ENCODE measurements at places on chromosomes 6 and 20.
A peak's percentile ranks its signal among the peaks of the same experiment; 100 is the strongest.

DNA sequence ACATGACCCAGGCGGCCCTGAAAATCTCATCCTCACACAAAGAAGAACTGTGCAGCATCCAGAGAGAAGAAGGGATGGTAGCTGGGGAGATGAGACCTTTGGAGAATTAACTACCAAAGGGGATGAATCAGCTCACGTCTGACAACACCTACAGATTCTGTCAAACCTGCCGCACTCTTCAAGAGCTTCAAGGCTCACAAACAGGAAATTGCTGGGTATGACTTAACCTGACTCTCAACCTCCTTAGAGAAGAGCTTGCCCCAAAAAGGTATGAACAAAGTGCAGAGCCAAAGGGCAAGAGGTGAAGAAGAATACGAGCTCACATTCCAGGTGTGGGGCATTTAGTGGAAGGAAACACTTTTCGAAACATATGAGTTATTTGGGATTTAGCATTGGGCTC lies 139.8 kb downstream of the BACH2 start:
- peak; percentile 16 for DNase-seq

DNA sequence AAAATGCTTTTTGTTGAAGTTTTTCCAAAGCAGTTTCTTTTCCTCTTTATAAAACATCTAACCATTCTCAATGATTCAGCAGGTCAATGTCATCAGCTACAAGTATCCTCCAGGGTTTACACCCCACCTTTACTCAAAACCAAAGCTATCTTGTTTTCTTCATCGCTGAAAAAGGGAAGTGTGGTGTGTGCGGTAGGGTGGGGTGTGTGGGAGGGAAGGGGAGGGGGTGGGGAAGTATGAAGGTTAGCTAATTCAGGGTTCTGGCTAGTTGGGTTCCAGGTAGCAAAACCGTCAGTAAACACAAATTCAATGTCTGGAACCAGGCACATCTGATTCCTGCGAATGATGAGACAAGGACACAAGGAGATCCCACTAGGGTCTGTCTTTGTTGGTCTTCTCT lies 189.6 kb downstream of the GJA10 start:
- DNase-seq: no peak

GRCh38 chr6:146295695-146296094 lies 247.9 kb upstream of the RAB32 start:
- no peak for DNase-seq

DNA sequence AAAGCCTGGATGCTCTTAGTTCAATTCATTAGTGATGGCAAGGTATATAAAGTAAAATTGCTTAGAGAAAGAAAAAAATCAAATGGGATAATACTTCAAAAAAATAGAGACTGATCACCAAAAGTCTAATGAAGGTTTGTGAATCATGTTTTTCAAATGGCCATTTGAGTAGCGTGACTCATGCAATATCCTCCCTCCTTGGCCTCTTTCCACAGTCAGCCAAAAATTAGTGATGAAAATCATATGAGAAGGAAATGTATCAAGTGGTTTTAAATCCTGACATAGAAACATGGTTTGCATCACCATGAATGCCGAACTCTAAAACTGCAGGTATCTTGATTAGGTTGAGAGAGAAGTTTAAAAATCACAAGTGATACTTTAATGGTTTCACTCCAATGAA lies 1.2 kb upstream of the COL19A1 start:
- DNase-seq: no peak

DNA sequence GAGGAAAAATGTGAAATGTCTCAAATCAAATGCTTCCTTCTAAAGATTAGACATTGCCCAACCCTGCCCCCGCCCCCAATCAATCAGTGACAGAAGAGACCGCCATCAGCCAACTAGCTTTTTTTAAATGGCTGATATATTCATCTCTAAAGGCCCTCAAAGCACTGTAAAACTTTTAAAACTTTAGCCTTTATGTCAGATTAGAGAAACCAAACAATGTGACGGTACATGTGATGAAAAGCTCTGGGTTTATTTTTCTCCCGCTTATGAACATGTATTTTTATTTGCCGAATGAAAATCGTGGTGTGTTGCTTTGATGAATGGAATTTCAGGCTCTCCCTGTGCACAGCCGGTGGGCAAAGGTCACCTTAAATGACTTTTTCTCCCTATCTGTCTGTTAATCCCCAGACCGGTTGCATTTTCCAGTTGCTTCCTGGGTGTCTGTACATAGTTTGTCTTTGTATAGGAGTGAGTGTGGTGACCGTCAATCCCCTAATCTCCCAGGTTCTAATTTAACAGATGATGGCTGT lies 38.5 kb downstream of the TBC1D7 start:
- DNase-seq: no peak

DNA sequence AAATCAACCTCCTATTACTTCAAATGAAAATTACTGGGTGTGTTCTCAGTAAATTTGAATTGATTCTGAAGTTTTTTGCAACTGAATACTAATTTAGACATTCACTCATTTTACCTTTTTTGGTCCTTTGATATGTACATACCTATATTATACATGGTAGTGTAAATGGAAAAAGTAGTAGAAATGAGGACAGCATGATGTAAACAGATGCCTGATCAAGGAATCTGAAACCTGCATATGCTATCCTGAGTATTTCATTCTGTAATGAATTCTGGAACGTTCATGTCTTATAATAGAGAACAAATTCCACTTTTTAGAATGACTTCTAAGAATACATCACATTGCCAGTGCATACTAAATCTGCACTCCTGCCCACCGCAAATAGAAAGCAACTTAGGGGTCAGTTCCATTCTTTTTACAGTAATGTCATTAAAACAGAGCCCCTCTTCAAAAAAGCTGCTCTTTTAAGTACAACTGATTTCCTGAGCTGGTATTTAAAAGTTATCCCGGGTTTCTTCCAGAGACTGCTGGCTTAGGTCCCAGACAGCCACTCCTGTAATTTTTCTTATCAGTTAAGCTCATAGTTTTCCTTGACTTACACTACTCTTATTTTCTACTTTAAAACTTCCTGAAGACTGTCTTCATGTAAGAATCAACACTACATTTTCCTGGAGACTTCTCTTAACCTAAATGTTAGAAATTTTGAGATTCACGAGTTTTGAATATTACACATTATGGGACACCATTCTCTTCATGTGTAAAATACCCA lies 48.4 kb downstream of the MAP3K7 start:
- no peak for DNase-seq

DNA sequence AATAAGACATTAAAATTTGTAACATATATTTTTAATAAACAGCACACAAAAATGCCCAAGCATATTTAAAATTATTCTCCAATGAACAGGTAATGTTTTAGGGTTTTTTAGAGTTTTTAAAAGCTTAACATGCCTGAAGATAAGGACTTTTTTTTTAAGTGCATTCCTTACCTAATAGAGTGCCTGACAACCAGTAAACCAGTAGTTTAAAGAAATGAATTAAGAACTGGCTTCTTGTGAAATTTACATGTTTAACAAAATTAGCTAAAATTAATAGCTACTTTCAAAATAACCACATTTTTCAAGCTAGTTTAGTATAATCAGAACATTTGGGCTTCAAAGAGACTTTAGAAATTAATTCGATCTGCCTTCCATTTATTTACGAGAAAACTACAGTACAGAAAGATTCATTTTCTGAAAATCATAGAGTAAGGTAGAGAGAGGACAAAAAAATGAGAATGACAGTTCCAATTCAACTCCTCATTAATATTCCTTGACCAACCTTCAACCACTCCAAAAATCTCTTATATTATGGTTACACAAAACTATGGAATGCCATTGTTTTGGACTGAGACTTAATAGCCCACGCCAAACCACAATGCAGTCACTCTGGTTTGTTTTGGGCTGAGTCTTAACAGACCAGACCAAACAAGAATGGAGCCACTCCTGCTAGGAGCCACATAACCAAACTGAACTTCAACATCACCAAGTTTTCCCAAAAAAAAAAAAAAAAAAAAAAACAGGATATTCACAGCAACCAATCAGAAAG lies 5.7 kb upstream of the PLN start:
- DNase-seq: no peak

- no peak for DNase-seq
Observed at GRCh38 chr20:37521061-37521771, at the start of gene NNAT. Gene NNAT (plus strand): TSS chr20:37521250. CDS start chr20:37521332, 82 bp downstream.

GRCh38 chr20:4040283-4041179 lies 25.2 kb upstream of the RNF24 start:
- no peak for DNase-seq
